ENCODE measurements at places on chromosomes 1 and 21.

DNA sequence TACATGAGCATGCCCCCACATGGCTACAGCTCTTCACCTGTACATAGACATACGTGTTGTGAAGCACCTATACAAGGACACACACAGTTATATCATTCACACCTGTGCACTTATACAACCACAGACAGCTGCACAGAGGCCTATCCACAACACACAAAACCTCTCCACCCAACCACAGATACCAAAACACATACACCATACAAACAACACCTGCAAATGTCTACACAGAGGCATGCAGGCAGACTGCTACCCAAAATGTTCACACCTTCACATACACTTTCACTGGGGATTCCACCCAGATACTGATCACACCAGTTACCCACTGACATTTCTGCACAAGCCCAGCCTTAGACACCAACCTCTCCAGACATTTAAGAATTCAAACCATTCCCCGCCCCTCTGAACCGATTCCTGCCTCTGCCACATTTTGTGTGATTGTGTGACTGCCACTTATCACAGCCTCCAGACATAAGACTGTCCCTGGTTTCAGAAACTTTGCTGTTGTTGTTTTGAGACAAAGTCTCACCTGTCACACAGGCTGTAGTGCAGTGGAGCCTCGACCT is 2.0 kb downstream of the C1orf232 start:
- no peak for DNase-seq

DNA sequence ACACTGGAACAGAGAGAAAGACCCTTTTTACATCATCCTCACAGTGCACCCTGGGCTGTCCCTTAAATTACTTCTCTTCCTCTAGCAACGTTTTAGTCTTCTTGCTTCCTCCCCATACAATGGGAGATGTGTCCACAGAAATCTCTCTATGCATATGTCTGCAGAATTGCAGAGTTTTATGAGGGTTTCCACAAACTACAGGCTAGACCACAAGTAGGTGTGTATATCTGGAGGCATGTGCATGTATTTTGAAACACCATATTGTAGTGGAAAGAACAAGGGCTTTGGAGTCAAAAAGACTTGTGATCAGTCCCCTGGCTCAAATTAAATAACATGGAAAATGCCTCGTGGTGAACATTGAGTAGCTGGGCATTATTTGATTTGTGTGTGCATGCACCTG is 121.3 kb upstream of the IPO9 start:
- DNase-seq: no peak

DNA sequence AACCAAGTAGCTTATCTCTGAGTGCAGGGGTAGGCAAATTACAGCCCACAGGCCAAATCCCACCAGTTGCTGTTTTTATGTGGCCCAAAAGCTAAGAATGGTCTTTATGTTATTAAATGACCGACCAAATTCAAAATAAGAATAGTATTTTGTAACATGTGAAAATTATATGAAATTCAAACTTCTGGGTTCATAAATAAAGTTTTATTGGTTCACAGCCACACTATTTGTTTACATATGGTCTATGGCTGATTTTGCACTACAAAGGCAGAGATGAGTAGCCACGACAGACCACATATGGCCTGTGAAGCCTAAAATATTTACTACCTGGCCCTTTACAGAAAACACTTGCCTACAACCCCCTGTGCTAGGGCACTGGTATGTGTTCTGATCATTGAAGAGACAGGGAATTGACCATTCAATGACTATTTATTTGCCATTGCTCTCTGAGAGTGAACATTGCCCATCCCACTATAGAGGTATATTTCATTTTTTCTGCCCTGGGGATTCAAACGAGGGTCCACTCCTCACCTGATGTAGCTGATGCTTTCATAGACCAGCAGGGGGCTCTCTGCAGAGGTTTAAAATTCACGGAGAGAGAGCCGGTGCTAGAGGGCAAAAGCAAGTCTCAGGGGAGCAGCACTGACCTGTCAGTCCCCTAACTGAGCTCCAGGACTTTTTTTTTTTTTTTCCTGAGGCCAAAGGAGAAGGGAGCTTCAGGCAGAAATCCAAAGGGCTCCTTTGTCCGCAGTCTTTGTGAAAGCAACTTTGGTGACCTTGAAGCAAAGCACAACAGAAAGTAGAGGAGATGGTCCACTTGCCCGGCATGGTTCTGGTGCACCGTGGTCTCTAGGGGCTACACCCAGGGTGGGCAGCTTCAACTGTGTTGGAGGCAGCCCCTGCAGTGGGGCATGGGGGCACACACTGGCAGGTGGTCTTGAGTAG is 7.3 kb upstream of the GNL2 start:
- peak; percentile 28 for DNase-seq

DNA sequence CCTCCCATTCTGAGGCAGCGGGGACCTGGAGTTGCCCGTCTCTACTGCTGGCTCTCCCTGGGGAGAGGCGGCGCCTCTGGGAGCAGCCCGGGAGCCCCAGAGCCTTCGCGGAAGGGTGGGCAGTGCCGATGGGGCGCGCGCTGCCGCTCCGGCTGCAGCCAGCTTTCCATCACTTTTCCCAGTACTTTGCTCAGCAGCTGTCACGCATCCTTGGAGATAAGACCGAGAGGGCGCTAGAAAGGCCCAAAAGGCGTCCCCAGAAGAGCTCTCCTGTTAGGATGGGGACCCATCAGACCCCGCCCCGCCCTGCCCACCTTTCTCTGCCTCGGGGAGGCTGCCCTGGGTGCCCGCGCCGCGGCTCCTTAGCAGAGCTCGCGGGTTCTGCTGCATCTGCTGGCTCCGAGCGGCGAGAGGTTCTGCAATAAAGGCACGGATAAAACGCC is 534 bp downstream of the KCNH1 start:
- no peak for DNase-seq

DNA sequence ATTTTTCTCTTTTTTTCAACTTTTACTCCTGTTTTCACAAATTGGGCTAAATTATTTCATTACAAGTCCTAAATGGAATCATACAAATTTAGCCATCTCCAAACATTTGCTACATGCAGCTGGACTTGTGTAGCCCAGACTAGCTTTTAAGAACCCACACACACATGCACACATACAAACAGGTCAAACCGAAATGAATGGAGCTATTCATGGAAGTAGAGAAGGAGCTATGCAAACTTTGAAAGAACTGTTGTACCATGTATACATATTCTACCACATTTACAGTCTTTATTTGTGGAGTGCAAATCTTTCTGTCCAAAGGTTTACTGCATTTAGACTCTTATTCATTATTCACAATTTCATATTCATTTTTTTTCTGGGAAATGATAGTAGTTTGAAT is 189.1 kb upstream of the RNPC3 start:
- no peak for DNase-seq

- DNase-seq: no peak
These were observed 109.2 kb downstream of the DDX20 start for GRCh38 chr1:111864862-111865261.

DNA sequence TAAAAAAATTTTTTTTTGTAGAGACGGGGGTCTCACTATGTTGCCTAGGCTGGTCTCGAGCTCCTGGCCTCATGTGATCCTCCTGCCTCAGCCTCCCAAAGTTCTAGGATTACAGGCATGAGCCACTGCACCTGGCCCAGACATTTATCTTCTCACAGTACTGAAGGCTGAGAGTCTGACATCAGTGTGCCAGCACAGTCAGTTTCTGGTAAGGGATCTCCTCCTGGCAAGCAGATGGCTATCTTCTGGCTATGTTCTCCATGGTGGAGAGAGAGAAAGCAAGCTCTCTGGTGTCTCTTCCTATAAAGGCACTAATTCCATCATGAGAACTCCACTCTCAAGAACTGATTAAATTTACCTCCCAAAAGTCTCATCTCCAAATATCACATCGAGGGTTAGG is 57.8 kb upstream of the C1orf185 start:
- DNase-seq: no peak

GRCh38 chr1:220787069-220787619 is 431 bp downstream of the MTARC1 start:
- peak; percentile 80 for DNase-seq

GRCh38 chr1:205205055-205205454 is 6.4 kb downstream of the DSTYK start:
- no peak for DNase-seq

GRCh38 chr1:65691152-65691900 is 101.4 kb upstream of the PDE4B start:
- DNase-seq: no peak

DNA sequence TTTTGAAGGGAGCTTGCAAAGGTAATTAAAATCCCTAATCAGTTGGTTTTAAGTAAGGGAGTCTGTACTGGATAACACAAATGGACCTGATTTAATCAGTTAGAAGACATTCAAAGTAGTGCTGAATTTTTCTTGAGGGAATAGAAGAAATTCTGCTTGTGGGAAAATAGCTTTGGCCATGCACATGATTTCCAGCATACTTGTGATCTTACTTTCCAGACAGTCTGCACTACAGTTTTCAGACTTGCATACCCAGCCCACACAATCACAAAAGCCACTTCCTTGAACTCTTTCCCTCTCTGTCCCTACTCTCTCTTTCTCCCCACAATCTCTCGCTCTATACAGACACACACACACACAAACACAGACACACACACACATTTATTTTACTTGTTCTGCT is 852.1 kb downstream of the PLA2G4A start:
- no peak for DNase-seq

- no peak for DNase-seq
These were observed 48.0 kb upstream of the PARP1 start for GRCh38 chr1:226455843-226456242.

- DNase-seq: no peak
These were observed 24.5 kb upstream of the SOD1 start for GRCh38 chr21:31634993-31635392.

GRCh38 chr21:38987633-38988508 is 182.1 kb downstream of the ETS2 start:
- DNase-seq: no peak

GRCh38 chr1:79235301-79236002 is 228.9 kb upstream of the ADGRL4 start:
- no peak for DNase-seq

DNA sequence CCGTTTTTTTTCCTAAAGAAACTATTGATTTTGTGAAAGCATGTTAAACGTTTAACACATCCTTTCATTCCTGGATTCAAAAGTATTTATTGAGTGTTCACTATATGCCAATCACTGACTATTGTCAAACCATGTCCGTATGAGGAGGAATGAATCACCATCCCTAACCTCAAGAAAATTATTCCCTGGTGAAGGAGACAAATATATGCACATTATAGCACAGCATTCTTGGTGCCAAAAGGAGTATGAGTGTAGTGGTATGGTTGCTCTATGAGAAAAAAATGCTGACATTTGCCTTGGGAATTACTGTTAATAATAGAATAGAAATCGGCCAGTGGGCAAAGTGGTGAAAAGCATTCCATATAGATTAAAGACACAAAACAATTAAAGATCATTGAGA is 1390.1 kb downstream of the MRPL39 start:
- DNase-seq: no peak

All from transverse colon (tissue), 4 donors.